HT1080 (cell line): ENCODE measurements at places on chromosomes 3 and 15.

GRCh38 chr15:51874751-51875644 lies 45.5 kb downstream of the TMOD3 start:
- DNase-seq = peak; percentile 97

DNA sequence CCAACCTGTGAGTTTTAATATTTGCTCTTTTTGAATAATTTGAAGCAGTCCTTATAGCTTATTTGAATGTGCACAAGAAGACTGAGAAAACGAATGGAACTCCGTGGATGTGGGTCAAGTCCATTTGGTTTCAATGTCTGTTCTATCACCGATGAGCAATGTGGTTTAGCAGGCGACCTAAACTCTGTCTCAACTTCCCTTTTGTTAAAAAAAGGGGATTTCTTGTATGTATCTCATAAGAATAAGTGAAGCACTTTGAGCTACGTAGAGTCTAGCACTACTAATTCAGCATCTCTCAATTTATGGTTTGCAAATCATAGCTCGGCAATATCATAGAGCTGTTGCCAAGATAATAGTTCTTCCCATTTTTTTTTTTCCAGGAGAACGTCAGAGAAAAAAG lies 4.6 kb upstream of the SKIL start:
- no peak for DNase-seq

- peak; percentile 86 for DNase-seq
Observed at GRCh38 chr15:31554261-31554660, 227.6 kb downstream of the KLF13 start.

GRCh38 chr15:25858952-25859760 lies 4.0 kb downstream of the ATP10A start:
- DNase-seq = no peak

GRCh38 chr3:142268426-142268825 lies 43.0 kb upstream of the GK5 start:
- no peak for DNase-seq
